ENCODE measurements at places on chromosomes 5 and 9. TPM values are rescaled to one million over a fixed set of nuclear protein-coding genes. Genes with fewer than 3 reads are reported as not detected.

DNA sequence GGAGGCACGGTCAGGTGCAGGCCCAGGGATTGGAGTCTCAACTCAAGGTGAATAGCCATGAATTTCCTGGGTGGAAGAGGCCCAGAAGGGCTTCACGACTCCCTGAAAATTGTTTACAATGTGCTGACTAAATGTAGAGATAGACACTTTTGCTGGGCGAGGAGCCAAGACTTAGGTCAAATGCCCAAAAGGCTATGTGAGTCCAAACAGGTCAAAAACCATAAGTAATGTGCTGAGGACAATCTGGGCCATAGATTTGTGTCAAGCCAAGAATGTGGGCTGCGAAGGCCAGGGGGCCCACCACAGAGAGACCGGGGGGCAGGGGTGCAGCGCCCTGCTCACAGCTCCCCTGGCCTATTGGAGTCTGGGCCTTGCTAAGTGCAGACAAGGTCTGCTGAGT, 197.8 kb downstream of the HSPA4 start:
- DNase-seq: no peak

DNA sequence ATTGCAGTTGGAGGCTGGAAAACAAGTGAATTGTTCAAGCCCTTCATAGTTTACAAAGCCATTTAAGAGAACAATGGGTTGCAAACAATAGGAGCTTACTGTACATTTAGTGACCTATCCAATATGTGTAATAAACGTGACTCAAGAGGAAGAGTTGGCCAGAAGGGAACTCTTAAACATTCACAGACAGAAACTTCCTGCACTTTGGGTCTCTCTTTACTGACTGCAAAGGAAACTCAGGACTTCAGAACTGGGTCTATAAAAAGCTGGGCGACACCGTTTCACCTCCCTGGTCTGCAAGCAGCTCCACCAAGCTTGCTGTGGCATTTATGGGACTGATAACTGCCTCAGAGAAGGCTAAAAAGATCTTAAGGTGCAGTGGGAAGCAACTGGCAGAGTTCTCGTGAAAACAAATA, 48.7 kb upstream of the SPATA31D4 start:
- no peak for DNase-seq

GRCh38 chr9:13274886-13275641, 4.4 kb downstream of the MPDZ start:
- no peak for DNase-seq

- no peak for DNase-seq
These were observed 245.9 kb upstream of the ADAMTSL1 start for GRCh38 chr9:18228101-18228500.

DNA sequence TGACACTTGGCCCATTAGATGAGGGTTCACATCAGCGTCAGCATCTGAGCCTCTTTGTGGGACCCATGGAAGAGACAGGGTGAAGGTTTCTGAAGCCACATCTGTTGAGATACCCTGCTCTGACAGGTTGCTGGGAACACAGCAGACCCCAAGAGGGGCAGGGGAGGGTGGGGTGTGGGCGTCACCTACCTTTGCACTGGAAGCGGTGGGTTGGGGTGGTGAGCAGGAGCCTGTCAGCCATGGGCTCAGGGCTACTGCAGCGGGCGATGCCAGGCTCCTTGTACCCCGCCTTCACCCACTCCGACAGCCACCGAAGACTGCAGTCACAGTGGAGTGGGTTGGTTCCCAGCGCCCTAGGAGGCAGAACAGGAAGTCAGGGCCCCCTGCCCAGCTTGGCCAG, 131.5 kb upstream of the PANK3 start:
- DNase-seq: peak; percentile 19

LCN9 gene
- not detected for total RNA-seq

CNTLN gene
- 10.6 TPM for total RNA-seq

AGTPBP1 gene
- total RNA-seq: 18.1 TPM

CCDC152 gene
- total RNA-seq: 0.47 TPM

DNA sequence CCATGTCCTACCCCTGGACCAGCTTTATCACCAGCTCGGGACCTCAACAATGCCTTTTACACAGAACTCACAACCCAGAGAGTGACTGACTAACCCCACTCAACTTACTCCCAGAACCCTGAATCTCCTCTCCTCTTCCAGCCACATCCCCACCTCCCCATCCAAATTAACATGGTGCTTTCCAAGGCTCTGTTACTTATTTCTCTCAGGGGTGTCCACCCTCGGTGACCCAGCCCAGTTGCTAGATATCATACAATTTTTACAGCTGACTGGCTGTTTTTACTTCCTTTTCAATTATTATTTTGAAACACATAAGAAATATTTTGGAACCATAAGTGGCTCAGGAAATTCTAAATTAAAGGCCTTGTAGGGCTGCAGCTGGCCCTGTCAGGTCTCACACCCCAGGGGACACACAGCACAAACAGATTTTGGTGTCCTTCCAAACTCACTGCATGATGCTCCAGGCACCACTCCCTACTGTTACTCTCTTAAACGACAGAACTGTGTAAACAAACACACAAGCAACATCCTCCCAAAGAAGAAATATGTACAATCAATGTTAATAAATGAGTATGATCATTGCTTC, 180.6 kb downstream of the ADAMTS12 start:
- no peak for DNase-seq

EIF4E1B gene
- not detected for total RNA-seq

GRCh38 chr5:10857338-10857733, 96.3 kb upstream of the DAP start:
- DNase-seq: no peak

PDE6A gene
- not detected for total RNA-seq

DNA sequence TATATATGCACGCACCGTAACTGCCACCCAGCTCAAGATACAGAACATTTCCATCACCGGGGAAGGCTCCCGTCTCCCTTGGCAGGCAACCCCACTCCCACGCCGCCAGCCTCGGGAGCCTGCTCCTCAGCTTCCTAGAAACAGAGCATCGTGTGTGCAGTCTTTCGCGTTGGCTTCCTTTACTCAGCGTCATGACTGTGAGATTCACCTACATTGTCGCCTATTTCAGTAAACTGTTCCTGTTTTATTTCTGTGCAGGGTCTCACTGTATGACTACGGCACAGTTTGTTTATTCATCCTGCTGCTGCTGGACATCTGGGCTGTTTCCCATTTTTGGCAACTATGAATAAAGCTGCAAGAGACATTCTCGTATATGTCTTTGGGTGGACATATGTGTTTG, 90.7 kb downstream of the STK10 start:
- DNase-seq: no peak
